Activated naive CD4-positive, alpha-beta T cell treated with anti-CD3 and anti-CD28 coated beads, Interleukin-2, amount 50 U/mL, for 72 hours (primary cell): ENCODE measurements at places on chromosomes 2 and 18. TPM values are rescaled to one million over a fixed set of nuclear protein-coding genes. Genes with fewer than 3 reads are reported as not detected.

Gene IGFBP2
- 11.6 TPM for total RNA-seq

Gene SCN2A
- 0.21 TPM for total RNA-seq

Gene ANKRD30B
- total RNA-seq: not detected

Gene TMEM169
- total RNA-seq: 1.7 TPM

Gene SP9
- not detected for total RNA-seq
